Stimulated activated CD4-positive, alpha-beta T cell treated with anti-CD3 and anti-CD28 coated beads, Interleukin-1b, Interleukin-23, amount 100 ng/mL, for 1 hour (primary cell): ENCODE measurements at places on chromosomes 2 and 18.

GRCh38 chr18:76392349-76392748, 102.7 kb downstream of the ZNF516 start:
- DNase-seq, result no peak

GRCh38 chr2:39399570-39399969, 37.5 kb downstream of the MAP4K3 start:
- no peak for DNase-seq

DNA sequence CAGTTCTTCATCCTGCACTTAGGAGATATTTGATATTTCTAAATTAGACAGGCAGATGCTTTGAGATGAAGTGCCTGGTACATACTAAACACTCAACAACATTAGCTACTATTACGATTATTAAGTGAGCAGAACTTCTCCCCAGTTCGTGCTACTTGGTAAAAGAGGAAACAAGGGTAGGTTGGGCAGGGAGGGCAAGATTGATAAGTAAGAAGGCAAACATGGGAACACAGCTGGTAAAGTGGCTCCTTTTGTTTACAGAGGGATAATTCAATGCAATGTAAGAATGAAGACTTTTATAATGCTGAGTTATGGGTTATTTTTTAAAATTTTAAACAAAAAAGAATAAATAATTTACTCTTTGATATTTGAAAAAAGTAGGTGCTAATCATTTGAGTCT, 15.9 kb upstream of the WIPF1 start:
- DNase-seq, result no peak

DNA sequence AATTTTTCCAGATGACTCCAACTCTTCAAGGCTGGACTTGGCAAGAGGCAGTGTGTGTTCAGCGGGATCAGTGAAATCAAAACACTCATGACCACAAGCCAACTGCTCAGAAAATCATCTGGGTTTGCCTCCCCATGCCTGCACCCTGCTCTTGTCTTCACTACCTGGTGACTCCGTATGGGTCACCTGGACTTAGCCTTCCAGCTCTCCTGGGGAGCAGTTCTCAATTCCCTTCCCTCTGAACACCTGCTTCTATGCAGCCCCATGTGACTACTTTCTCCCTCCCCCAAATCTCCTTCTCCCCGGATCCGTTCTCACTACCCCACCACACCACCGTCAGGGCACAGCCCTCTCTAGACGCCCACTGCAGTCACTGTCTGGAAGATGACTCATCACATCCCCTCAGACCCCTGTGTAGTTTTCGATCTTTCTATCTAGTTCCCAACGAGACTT, 130.2 kb upstream of the ID2 start:
- DNase-seq, result no peak

DNA sequence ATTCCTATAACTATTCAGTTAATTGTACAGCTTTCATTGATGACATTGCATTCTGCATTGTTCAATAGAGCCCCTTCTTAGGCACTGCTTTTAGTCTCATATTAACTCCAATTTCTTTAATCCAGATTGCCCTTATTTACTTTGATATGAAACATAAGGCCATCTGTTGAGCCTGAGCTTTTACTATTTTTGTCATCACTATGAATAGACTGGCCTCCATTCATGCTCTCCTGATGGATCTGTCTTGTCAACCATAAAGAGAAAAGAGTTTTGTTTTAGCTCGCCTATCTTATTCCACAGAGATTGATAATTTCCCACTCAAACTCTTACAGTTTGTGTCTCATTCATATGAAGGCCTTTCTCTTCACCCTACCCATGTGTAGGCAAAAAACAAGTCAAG, 159.2 kb upstream of the DTNA start:
- no peak for DNase-seq

- DNase-seq, result no peak
Measured at GRCh38 chr18:39749154-39749553, 2183.6 kb upstream of the CELF4 start.

DNA sequence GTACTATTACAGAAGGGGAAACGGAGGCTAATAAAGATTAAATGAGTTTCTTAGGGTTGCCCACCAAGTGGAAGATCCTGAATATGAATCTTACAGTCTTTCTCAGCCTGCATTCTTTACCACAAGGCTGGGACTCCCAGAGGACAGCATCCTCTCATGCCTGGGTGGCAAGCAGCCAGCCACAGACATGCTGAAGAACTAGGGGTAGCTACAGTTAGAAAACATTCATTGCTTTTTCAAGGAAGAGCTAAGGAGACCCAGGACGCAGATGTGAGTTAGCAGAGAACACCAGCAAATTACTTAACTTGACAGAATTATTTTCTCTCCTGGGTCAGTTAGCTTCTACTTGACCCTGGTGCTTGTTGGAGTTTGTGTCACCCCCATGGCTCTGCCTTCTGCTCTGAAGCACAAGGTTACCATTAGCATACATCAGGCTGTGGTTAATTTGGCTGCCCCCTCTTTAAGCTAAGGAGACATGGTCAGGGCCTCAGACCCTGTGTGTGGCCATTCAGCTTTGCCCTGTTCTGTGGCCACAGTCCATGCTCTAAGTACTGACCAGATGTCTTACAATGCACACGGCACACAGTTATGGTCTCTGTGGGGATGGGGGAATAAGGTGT, 132.3 kb upstream of the TNP1 start:
- no peak for DNase-seq

GRCh38 chr2:198441246-198441645, 636.9 kb downstream of the PLCL1 start:
- DNase-seq, result no peak

- DNase-seq, result no peak
Measured at GRCh38 chr2:19653509-19653908, 248.3 kb downstream of the TTC32 start.

DNA sequence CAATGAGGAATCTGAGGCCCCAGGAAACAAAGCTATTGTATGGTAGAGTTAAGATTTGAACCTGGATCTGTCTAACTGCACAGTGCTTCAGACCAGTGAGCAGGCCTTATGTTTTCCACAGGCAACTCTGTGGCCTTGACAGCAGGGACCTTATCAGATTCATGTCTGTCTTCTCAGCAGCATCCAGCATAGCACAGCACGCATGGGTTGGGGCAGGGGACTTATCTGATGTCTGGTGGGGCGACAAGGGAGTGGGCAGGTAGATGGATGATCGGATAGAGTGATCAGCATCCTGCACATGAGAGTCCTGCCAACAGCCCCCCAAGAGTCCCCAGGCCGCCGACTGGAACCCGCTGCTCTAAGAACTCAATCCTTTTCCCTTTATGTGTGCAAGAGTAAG, 28.7 kb upstream of the KCNF1 start:
- DNase-seq, result no peak

GRCh38 chr2:225787497-225787896, 388.0 kb downstream of the NYAP2 start:
- no peak for DNase-seq

DNA sequence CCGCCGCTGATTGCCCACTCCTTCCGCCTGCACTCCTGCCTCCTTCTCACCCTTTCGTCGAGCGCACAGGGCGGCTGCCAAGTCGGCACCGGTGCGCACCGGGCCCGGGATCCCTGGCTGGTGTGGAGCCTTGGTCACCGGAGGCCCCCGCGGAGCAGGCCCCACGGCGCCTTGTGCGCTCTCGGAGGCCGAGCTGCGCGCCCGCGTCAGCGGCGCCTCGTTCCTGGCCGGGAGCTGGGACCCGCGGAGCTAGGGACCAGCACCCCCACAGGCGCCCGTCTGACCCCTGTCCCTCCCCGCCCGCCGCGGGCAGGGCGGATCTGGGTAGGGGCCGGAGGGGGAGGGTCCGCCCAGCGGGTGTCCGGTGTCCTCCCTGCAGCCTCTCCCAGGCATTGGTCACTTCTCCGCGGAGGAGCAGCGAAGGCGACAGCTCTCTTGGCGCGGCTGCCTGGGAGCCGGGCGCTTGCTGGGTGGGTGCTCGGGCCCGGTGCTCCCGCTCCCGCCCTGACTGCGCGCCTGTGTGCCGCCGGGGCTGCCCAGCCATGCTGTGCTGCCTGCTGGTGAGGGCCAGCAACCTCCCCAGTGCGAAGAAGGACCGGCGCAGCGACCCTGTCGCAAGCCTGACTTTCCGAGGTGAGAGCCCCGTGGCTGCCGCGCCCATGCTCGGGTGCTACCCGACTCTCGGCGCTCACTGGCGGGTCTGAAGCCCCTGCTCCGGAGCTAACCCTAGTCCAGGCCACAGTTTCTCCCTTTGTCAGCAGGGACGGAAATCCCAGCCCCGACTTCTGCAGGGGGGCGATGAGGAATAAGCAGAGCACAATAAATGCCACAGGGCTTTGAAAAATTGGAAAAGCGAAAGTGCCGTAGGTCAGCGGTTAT, 13.2 kb downstream of the DYSF start:
- DNase-seq, result no peak

DNA sequence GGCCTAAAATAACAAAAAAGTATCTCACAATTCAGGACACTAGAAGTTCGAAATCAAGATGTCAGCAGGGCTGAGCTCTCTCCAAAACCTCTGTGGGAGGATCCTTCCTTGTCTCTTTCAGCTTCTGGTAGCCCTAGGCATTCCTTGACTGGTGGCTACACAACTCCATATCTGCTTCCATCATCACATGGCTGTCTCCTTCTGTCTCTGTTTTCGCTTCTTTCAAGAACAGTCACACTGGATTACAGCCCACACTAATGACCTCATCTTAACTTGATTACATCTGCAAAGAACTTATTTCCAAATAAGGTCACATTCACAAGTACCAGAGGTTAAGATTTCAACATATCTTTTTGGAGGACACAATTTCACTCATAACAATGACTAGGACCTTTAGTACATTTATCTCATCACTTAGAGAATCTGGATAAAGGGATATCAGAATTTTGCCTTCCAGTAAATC, 275.2 kb downstream of the IRS1 start:
- no peak for DNase-seq

DNA sequence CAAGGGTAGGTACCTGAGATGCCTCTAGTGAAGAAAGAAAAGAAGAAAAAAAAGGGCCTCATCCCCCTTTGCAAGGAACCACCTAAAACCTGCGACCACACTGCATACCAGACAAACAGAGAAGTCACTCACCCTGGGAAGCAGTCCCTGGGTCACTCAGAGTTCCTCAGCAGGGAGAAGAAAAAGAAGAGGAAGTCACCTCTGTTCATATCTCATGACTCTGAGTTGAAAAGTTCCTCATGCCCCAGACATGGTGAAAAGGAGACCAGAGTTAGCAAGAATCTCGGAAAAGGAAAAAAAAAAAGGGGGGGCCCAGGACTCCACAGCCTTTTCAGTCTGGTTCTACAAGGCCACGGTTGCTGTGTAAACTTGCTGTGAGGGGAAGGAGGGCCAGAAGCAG, 478.4 kb upstream of the NRXN1 start:
- DNase-seq, result no peak

DNA sequence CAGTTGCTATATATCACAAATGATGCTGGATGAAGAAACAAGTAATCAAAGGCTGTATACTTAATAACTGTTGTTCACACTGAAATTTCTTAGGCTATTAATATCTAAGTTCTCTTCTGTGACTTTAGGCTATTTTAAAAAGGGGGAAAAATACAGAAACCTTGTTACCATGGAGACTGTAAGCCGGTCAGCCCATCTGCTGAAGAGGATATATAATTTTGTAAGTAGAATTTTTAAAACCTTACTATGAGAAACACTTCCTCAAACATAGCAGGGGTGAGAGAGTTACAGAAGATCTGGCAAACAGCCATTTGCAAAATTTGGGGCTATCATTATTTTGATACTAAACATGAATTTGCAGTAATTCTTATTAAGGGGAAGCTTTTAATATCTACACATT, 27.8 kb downstream of the CACNB4 start:
- no peak for DNase-seq

DNA sequence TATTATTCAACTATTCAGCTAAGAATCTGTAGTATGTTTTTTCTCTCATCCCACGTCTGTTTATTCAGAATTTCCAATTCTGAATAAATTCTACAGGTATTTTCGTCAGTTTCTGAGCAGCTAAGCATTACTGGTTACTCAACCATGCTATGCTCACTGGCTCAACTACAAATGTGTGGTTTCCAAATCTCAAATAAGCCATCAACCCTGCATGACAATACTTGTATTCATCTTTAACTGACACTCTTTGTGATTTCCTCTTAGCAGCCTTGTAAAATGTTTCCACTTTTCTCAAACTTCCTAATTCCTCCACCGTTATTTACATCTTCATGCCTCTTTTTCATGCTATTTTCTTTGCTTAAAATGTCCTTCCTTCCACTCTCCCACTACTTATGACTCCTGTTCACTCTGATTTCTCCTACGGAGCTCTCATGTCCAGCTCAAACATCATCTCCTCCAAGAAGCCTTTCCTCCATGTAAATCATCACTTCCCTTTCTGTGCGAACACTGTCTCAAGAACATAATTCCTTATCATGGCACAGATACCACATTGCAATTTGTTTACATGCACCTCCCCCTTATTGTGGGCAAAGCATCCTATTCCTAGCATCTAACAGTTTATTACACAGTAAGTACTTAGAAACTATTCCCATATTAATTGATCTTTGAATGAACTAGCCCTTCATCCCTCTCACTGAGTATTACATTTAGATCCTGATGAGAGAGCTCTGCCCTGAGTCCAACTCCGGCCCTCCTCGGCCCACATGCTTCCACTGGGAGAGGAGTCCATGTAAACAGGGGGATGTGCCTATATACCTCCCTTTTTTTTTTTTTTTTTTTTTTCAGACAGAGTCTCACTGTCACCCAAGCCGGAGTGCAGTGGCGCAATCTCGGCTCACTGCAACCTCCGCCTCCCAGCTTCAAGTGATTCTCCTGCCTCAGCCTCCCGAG, 10.5 kb downstream of the CCDC88A start:
- DNase-seq, result no peak

GRCh38 chr2:152879275-152879674, 160.9 kb downstream of the ARL6IP6 start:
- DNase-seq, result no peak

DNA sequence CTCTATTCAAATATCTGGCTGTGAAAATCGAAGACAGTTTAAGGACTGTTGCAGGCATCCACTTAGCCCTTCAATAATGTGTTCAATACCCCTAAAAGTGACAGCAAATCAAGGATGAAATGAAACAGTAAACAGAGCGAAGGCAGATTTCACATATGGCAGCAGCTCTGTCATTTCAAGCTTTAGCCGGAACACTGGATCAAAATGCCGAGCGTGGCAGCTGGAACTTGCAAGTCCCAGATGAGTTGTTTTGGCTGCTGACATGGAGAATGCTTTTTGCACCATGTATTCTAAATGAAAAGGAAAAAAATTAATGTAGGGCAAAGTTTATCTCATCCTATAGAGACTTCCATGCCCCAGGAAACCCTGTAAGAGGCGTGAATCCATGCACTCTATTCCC, 18.0 kb downstream of the LRRC30 start:
- no peak for DNase-seq

- DNase-seq, result no peak
Measured at GRCh38 chr2:209411718-209412117, 12.1 kb upstream of the MAP2 start.

GRCh38 chr18:69161383-69162028, 239.2 kb upstream of the DOK6 start:
- DNase-seq, result no peak

GRCh38 chr2:74328573-74328972, 14.6 kb downstream of the SLC4A5 start:
- no peak for DNase-seq

DNA sequence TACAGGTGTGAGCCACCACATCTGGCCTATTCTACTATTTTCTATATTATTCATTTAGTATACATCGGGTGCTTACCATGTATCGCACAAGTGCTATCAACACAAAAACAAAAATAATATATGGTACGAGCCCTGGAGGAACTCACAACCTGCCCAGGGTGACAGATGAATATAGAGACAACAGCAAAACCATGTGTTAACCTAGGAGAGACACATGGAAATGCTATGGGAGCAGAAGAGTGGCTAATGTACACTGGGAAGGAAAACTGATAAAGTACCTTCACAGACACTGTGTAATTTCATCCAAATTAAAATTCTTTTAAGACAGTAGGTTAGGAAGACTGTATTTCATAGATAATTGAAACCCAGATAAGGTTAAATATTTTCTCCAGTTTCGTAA, 3.9 kb downstream of the SF3B6 start:
- DNase-seq, result no peak
